Panc1 (cell line): ENCODE measurements at places on chromosomes 2 and 18. TPM values are rescaled to one million over a fixed set of nuclear protein-coding genes. Genes with fewer than 3 reads are reported as not detected.
A peak's percentile ranks its signal among the peaks of the same experiment; 100 is the strongest.

- no peaks in the 10 kb centered on the region for H3K4me1 ChIP-seq
- no peak for DNase-seq
- H3K4me3 ChIP-seq, result no peak overlapping the region
- peaks cover 4% of the 10 kb centered on the region for H3K27me3 ChIP-seq
- H3K27ac ChIP-seq, result no peak overlapping the region
- no peaks in the 10 kb centered on the region for H3K36me3 ChIP-seq
Measured at GRCh38 chr2:7971841-7972240, 710.0 kb upstream of the ID2 start.

DNA sequence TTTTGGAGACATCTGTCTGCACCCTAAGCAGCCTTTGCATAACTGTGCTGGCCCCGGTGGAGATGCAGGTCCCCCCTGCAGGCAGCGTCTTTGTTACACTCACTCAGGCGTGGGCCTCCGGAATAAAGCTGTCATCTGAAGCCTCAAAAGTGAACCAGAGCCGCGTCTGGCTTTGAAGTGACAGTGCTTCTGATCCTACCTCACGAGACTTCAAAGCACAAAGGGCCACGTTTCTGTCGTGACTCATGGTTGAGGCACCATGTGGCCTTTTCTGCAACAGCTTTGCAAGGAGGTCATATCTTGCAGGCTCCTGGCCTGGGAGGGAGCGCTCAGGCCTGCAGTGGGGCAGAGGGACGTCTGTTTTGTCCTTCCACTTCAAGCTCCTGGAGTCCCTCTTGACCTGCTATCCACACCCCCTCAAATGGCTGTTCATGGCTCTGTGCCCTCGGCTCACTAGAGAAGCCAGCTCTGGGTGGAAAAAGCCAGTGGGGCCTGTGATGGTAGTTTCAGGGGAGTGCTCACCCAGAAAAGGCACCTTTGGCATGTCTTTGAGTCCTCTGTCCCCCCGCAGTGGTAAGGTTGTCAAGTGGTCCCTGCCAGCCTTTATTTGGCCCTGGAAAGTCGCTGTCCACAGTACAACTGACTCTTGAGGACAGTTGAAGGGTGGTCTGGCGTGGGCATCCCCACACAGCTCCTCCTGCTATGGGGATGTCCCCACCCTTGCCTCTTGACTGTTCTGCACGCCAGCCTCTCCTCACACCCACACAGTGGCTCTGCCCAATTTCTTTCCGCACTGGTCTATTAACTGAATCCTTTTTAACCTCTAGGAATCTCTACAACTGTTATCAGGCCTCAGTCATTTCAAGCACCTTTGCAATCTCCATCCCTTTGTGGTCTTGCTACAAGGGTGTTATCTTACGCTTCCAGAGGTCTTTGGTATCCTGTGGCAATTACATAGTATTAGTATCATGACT, 19.3 kb downstream of the GPR55 start:
- no peak for DNase-seq
- H3K36me3 ChIP-seq, result no peaks in the 10 kb centered on the region
- H3K4me1 ChIP-seq, result no peaks in the 10 kb centered on the region
- H3K27ac ChIP-seq, result no peak overlapping the region
- H3K4me3 ChIP-seq, result no peak overlapping the region

GRCh38 chr2:102179061-102179460, 7.8 kb upstream of the IL1RL2 start:
- no peak overlapping the region for H3K4me3 ChIP-seq
- no peaks in the 10 kb centered on the region for H3K4me1 ChIP-seq
- H3K27ac ChIP-seq, result no peak overlapping the region
- no peaks in the 10 kb centered on the region for H3K36me3 ChIP-seq
- H3K27me3 ChIP-seq, result no peaks in the 10 kb centered on the region; the same call in 1 of the 2 replicates

DNA sequence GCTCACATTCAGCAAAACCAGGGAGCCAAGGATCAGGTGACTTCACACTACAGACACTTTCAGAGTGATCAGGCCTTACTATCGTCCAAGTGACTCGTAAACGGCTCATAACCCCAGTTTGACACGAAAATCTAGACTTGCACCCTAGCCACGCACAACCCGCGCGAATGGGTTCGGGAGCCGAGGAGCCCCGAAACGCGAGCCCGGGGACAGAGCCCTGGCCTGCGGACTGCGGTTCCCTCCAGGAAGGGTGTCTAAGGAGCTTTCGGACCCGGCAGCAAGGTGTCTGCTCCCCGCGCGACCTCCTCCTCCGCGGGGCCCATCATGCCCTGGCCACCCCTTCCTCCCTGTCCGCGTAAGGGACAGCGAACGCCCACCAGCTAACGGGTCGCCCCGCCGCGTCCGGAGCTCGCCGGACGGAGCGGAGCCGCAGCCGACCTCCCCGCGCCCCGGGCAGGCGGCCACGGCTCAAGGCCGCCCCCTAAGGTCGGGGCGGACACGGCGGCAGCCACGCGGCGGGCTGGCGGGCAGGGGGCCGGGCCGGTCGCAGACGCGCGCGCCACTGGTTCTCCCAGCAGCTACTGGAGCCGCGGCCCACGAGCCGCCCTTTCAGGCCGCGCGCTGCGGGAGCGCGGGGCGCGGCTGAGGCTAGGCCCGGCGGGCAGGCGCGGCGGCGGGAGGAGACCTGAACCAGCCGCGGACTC, 575 bp downstream of the ATL2 start:
- H3K4me3 ChIP-seq, result peak overlapping the region; percentile 95
- DNase-seq, result peak; percentile 43
- peaks cover 31% of the 10 kb centered on the region for H3K4me1 ChIP-seq

- H3K27me3 ChIP-seq, result no peaks in the 10 kb centered on the region
- no peaks in the 10 kb centered on the region for H3K4me1 ChIP-seq
- no peak overlapping the region for H3K4me3 ChIP-seq
- no peaks in the 10 kb centered on the region for H3K36me3 ChIP-seq
- no peak overlapping the region for H3K27ac ChIP-seq
Measured at GRCh38 chr2:156649596-156649995, 213.4 kb downstream of the GPD2 start.

DNA sequence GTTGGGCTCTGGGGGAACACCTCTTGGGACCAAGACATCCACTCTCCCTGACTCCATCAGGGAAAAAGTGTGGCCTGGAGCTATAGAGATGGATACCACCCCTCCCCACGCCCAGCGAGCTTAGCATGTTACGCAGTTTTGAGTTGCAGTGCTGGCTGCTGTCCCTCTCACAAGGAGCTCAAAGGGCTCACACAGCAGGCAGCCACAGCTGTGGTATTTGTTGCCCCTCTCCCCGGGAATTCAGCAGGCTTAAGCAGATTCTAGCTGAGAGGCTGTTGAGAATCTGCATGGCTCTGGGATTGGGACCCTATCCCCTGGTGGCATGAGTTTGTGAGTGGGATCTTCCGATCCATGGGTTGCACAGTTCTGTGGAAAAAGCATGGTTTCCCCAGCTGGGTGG, 673.1 kb upstream of the FSHR start:
- DNase-seq, result no peak
- H3K4me1 ChIP-seq, result no peaks in the 10 kb centered on the region

- DNase-seq, result no peak
- H3K27me3 ChIP-seq, result no peaks in the 10 kb centered on the region
- H3K4me1 ChIP-seq, result no peaks in the 10 kb centered on the region
- peaks cover 41% of the 10 kb centered on the region for H3K36me3 ChIP-seq
Measured at GRCh38 chr2:36526226-36526625, 71.7 kb downstream of the FEZ2 start.

GRCh38 chr2:229686122-229686919, 28.0 kb downstream of the DNER start:
- H3K4me1 ChIP-seq, result no peaks in the 10 kb centered on the region
- H3K27ac ChIP-seq, result no peak overlapping the region
- H3K27me3 ChIP-seq, result peaks cover 3% of the 10 kb centered on the region; the same call in 1 of the 2 replicates
- no peak for DNase-seq
- no peak overlapping the region for H3K4me3 ChIP-seq

DNA sequence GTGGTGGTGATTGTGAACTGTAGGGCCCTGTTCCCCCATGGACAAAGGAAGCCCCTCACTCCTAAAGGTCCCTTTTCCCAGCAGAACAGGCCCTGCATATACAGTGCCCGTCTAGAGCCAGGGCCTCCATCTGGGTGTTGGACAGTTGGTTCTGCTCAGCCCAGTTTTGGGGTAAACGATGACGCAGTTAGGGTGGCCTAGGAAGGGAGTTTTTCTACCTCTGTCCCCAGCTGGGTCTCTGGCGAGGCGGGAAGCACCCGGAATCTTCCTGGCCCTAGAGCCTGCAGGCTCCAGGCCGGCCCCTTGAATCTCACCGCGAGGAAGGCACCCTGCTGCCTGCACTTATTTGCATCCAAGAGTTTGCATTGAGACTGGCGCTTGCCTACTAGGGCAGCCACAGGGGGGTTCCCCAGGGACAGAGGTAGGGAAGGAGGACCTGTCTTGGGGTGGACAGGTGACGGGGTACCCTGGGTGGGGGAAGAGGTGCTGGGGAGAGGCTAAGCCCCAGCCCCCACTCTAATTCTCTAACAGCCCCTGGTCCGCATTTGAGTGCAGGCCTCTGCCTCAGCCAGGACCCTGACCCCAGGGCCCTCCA, 529 bp upstream of the MTA3 start:
- no peak for DNase-seq
- peaks cover 28% of the 10 kb centered on the region for H3K4me1 ChIP-seq
- H3K4me3 ChIP-seq, result peak overlapping the region; percentile 47

GRCh38 chr2:47283659-47284058, 119.3 kb upstream of the MSH2 start:
- no peak overlapping the region for H3K4me3 ChIP-seq
- no peak overlapping the region for H3K27ac ChIP-seq
- no peaks in the 10 kb centered on the region for H3K27me3 ChIP-seq
- no peaks in the 10 kb centered on the region for H3K36me3 ChIP-seq

GRCh38 chr2:118658596-118659198, 188.8 kb downstream of the EN1 start:
- H3K4me1 ChIP-seq, result no peaks in the 10 kb centered on the region
- no peaks in the 10 kb centered on the region for H3K27me3 ChIP-seq

DNA sequence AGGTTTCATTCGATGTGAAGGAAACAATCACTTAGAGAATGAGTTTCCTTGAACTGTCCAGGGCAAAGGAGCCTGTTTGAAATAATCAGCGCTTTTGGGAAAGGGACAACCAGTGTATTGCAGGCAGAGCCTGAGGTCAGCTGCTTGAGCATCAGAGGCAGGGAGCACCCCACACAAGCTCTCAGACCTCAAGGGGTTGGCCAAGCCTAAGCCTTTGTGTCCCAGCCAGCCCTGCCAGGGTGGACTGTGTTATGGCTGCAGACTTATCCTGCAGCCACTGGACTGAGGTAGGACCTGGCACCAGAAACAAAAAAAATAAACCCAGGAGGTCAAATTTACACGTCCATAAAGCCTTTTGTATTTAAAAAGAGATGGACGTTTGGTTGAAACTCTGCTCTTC, 228.3 kb downstream of the SEPTIN10 start:
- H3K4me3 ChIP-seq, result no peak overlapping the region
- no peaks in the 10 kb centered on the region for H3K4me1 ChIP-seq
- no peak for DNase-seq
- H3K27me3 ChIP-seq, result no peaks in the 10 kb centered on the region

- peak overlapping the region; percentile 95 for H3K27ac ChIP-seq
- no peaks in the 10 kb centered on the region for H3K27me3 ChIP-seq
- H3K36me3 ChIP-seq, result no peaks in the 10 kb centered on the region
- H3K4me1 ChIP-seq, result peaks cover 22% of the 10 kb centered on the region
Measured at GRCh38 chr2:231664727-231665126, 43.6 kb upstream of the PTMA start.

- no peaks in the 10 kb centered on the region for H3K27me3 ChIP-seq
- peaks cover 29% of the 10 kb centered on the region for H3K4me1 ChIP-seq
- H3K27ac ChIP-seq, result peak overlapping the region; percentile 99
Measured at GRCh38 chr2:1623906-1624445, 120.3 kb downstream of the PXDN start.

GRCh38 chr2:55364189-55365055, 55.2 kb downstream of the CCDC88A start:
- peak overlapping the region; percentile 45; the same call in 1 of the 2 replicates for H3K27ac ChIP-seq
- H3K36me3 ChIP-seq, result peaks cover 3% of the 10 kb centered on the region; the same call in 1 of the 2 replicates
- DNase-seq, result peak; percentile 75
- H3K4me1 ChIP-seq, result peaks cover 24% of the 10 kb centered on the region; the same call in 1 of the 2 replicates
- H3K4me3 ChIP-seq, result no peak overlapping the region

DNA sequence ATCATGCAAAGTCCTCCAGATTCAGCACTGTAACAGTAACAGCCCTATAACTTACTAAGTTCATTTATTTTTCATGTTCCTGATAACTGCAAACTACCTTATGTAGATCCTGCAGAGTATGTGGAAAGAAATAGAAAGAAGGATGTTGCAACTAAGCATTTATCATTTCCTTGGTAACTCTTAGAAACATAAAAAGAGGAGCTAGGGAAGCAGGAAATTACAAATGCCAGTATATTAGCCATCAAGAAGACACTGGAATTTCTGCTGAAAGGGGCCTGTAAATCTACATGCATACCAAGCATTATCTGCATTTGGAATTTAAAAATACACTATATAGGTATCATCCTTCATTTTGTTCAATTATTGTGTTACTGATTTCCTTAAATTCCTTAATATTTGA, 66.8 kb downstream of the PDE11A start:
- H3K27ac ChIP-seq, result no peak overlapping the region
- H3K4me3 ChIP-seq, result no peak overlapping the region
- no peaks in the 10 kb centered on the region for H3K4me1 ChIP-seq
- H3K36me3 ChIP-seq, result no peaks in the 10 kb centered on the region

- H3K36me3 ChIP-seq, result no peaks in the 10 kb centered on the region
- no peak overlapping the region for H3K4me3 ChIP-seq
Measured at GRCh38 chr2:164979113-164979512, 23.8 kb upstream of the SLC38A11 start.

GRCh38 chr2:108029496-108029895, 43.2 kb downstream of the SLC5A7 start:
- no peak overlapping the region for H3K4me3 ChIP-seq
- no peak for DNase-seq
- no peaks in the 10 kb centered on the region for H3K36me3 ChIP-seq
- no peaks in the 10 kb centered on the region for H3K4me1 ChIP-seq
- H3K27me3 ChIP-seq, result no peaks in the 10 kb centered on the region

GRCh38 chr18:10751653-10752052, 225.8 kb downstream of the NAPG start:
- H3K27me3 ChIP-seq, result no peaks in the 10 kb centered on the region
- no peaks in the 10 kb centered on the region for H3K4me1 ChIP-seq

GRCh38 chr2:190655570-190655969, 6.7 kb downstream of the NAB1 start:
- no peaks in the 10 kb centered on the region for H3K27me3 ChIP-seq
- H3K4me3 ChIP-seq, result no peak overlapping the region
- H3K27ac ChIP-seq, result no peak overlapping the region
- peaks cover 7% of the 10 kb centered on the region for H3K4me1 ChIP-seq
- DNase-seq, result no peak

DNA sequence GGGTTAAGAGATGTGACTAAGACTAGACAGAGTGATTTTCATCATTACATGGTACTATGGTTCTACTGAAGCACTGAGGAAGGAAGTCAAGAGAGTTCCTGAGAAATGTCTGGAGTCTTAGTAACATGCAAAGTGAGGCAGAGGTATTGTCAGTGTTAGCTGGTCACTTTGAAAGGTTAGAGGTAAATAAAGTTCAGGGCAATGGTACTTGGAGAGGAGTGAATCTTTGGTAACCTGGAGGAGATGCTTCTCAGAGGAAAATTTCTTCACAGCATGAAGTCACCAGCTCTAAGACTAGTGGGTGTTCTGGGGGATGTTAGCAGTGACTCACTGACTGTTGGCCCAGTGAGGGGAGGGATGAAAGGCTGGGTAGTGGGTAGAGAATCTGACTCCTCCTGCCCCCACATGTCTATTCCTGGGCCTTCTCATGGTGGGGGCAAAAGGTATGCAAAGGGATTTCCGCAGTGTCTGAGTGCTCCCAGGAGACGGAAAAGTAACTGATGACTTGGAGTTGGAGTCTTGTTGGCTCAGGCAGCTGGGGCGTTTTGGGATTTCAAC, 23.3 kb upstream of the IL1RN start:
- DNase-seq, result no peak
- no peak overlapping the region for H3K4me3 ChIP-seq
- no peaks in the 10 kb centered on the region for H3K4me1 ChIP-seq
- peaks cover 6% of the 10 kb centered on the region; the same call in 1 of the 2 replicates for H3K27me3 ChIP-seq

Gene RIT2
- not detected for total RNA-seq

Gene FASTKD1
- total RNA-seq, result 37.2 TPM

Gene UNC80
- 0.08 TPM for total RNA-seq

Gene CENPO
- 39.3 TPM for total RNA-seq
